ENCODE measurements at places on chromosomes 6 and 20.

GRCh38 chr6:91023529-91023928, 436.7 kb upstream of the MAP3K7 start:
- DNase-seq: no peak

- DNase-seq: peak; percentile 19
These were observed 689.4 kb upstream of the MAP3K7 start for GRCh38 chr6:91276315-91276714.

- DNase-seq: peak; percentile 4
These were observed 38.0 kb downstream of the C6orf15 start for GRCh38 chr6:31074401-31074800.

DNA sequence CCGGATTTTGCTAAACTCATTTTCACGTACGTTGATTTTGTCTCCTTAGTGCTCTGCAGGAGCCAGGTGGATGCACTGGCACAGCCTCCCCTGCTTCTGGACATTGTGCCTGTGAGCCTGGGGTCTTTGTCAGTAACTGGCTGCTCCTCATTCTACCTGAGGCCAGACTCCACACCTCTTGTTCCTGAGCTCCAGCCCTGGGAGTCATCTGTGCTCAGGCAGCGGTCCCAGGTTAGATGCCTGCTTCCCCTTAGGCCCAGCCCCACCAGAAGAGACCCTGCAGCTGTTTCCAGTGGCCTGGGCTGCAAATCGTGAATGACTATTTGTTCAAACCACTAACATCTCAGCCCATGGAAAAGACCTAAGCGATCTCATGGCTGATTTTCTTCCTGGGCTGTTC, 129.1 kb downstream of the ERMARD start:
- DNase-seq: no peak

DNA sequence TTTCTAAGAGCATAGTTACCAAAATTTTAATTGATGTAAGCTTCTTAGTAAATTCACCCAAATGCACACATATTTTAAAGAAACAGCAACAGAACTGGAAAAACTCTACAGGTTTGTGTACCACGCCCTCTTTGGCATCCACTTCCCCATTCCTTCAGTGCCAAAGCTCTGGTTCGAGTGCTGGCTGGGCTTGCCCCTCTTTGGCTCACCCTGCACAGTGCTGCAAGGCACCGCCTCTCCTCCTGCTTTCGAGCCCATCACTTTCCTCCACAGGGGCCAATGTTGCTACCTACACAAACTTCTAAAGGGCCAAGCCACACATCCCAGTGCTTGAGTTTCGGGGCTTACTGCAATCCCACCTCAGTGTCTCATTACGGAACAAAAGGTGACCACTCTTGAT, 9.6 kb downstream of the LRP11 start:
- peak; percentile 83 for DNase-seq

DNA sequence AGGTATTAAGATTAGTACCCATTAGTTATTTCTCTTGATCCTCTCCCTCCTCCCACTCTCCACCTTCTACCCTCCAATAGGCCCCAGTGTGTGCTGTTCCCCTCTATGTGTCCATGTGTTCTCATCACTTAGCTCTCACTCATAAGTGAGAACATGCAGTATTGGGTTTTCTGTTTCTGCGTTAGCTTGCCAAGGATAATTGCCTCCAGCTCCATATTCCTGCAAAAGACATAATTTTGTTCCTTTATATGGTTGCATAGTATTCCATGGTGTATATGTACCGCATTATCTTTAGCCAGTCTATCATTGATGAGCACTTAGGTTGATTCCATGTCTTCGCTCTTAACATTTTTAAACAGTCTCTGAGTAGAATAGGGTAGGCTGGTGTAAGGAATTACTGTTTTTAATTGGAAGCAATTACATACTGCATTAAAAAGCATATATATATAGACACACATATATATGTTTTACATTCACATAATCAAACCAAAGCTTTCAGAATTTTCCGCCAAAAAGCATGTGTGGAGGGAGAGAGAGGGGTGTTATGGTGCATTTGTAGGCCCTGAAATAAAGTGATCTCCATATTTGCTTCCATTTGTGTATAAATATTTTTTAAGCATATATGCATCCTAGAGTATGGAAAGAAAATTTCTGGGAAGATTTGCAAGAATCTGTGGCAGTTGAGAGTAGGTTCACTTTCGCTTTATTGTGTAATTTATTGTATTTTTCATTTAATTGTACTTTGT, 709 bp upstream of the ANKEF1 start:
- no peak for DNase-seq

GRCh38 chr6:111211411-111212030, 124.2 kb downstream of the SLC16A10 start:
- no peak for DNase-seq

DNA sequence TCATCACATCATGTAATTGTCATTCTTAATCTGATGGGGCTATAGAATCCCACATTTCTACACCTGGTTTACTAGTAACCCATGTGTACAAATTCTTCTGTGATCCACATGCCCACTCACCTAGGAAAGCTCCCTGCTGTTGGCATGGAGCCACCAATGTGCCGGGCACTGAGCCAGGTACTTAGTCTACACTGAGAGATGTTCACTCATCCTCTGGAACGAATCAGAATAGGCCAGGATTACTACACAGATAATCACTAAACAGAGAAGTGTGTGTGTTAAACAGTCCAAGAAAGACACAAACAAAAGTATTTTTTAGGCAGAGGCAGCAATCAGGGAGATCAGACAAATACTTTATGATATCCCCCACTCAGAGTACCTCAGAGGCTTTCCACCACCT, 193.2 kb upstream of the VGLL2 start:
- peak; percentile 19 for DNase-seq

All from foreskin keratinocyte (primary cell).